ENCODE measurements at places on chromosomes 3 and 15.

GRCh38 chr3:112688085-112688769 lies 47.3 kb upstream of the CCDC80 start:
- DNase-seq, result no peak

GRCh38 chr15:65796610-65797078 lies 4.6 kb upstream of the DENND4A start:
- DNase-seq, result no peak

DNA sequence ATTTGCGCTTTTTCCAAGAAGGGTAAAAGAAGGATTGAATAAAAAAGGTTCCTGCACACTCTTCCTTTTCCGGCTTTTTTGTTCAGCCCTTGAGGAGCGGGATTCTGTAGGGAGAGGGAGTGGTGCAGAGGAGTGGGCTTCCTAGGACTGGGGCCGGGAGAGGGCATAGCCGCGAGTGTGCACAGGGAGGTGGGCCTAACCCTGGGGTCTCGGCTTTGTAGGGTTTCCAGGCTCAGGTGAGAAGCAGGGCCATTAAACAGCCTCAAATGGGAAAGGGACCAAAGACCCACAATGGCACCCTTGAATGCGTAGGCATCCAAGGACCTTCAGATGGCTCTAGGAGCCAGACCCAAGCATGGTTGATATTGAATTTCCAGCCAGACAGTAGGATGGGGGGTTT lies 35.4 kb upstream of the RAB6B start:
- no peak for DNase-seq

GRCh38 chr3:43704697-43705096 lies 14.0 kb downstream of the ABHD5 start:
- no peak for DNase-seq

GRCh38 chr15:39275066-39275465 lies 305.8 kb upstream of the THBS1 start:
- no peak for DNase-seq

GRCh38 chr3:48429960-48430707 lies at the start of gene PLXNB1:
TSS of gene PLXNB1 (minus strand) at chr3:48430086. CDS start at chr3:48424611, 5,475 bp downstream.
- no peak for DNase-seq

GRCh38 chr3:135860761-135861160 lies 104.8 kb upstream of the PPP2R3A start:
- DNase-seq, result no peak

DNA sequence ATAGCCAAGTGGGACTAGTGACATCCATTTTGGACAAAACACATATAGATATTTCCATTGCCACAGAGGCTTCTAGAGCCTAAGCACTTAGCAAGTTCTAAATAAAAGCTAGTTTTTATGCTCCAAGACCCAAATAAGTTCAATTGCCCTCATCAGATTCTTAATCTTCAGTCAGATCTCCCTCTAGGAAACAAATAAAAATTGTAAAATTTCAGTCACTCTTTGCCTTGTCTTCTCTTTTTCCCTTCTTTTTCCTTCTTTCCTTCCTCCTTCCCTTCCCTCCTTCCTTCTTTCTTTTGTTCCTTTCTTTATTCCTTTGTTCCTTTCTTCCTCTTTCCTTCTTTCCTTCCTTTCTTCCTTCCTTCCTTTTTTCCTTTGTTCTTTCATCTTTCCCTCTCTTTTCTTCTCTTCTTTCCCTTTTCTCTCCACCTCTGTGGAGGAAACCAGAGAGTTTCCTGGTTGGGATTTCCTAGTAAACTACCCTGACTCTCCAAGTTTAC lies 68.8 kb upstream of the GADL1 start:
- no peak for DNase-seq

GRCh38 chr15:72935521-72935920 lies 116.7 kb upstream of the NEO1 start:
- no peak for DNase-seq

GRCh38 chr3:79729096-79729495 lies 38.7 kb downstream of the ROBO1 start:
- no peak for DNase-seq

GRCh38 chr3:49158103-49158709 lies 7.9 kb downstream of the CCDC71 start:
- no peak for DNase-seq

GRCh38 chr3:15808679-15809310 lies 11.0 kb upstream of the ANKRD28 start:
- DNase-seq, result no peak
